ENCODE measurements at places on chromosomes 4 and X. TPM values are rescaled to one million over a fixed set of nuclear protein-coding genes. Genes with fewer than 3 reads are reported as not detected.

- no peak for DNase-seq
- H3K27me3 ChIP-seq = no peaks in the 10 kb centered on the region
- H3K36me3 ChIP-seq = no peaks in the 10 kb centered on the region
- no peak overlapping the region for H3K4me3 ChIP-seq
- no peaks in the 10 kb centered on the region for H3K4me1 ChIP-seq
These were observed 778.1 kb upstream of the SLIT2 start for GRCh38 chr4:19473569-19473968.

DNA sequence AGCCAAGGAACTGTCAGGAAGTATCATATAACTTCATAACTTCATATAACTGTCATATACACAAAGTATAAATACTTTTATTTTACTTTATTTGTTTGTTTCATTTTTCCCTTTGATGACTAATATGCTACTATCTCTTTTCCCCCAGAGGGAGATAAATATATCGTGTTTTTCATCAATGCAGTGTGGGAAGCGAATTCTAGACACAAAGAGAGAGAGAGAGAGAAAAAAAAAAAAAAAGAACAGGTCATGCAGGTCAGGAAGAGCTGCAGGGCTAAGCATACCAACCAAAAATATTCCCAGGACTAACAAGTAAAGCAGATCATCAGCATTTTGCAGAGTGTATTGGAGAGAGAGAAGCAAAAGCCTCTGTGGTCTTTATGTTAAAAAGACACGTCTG lies 1849.2 kb downstream of the STIM2 start:
- DNase-seq = no peak
- no peaks in the 10 kb centered on the region for H3K36me3 ChIP-seq
- H3K4me1 ChIP-seq = no peaks in the 10 kb centered on the region

Gene HSFX4
- not detected for total RNA-seq

Gene AADAT
- total RNA-seq = 4.4 TPM

- H3K36me3 ChIP-seq = peaks cover 14% of the 10 kb centered on the region
- peaks cover 34% of the 10 kb centered on the region for H3K4me1 ChIP-seq
- peak overlapping the region; percentile 92 for H3K27ac ChIP-seq
These were observed 1.1 kb downstream of the MOB1B start for GRCh38 chr4:70903291-70903603.

DNA sequence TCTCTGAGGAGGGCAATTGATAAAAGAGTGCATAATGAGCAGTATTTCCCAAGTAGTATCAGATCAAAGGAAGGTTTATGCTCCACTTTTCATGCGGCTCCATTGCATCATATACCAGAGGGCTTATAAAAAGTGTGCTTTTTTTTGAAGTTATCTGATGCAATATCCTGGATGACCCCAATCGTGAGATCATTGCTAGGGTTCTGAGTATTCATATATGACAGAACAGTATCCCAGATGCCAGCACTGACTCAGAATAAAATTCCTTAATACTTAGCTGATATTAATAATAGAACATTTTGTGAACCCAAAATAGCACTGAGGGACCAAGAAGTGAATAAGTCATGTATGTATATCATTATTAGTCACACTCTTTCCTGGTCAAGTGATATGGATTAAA lies 945.5 kb upstream of the AGA start:
- H3K27ac ChIP-seq = no peak overlapping the region
- no peak for DNase-seq
- no peaks in the 10 kb centered on the region for H3K36me3 ChIP-seq
- no peaks in the 10 kb centered on the region for H3K27me3 ChIP-seq
- H3K4me3 ChIP-seq = no peak overlapping the region
- H3K4me1 ChIP-seq = no peaks in the 10 kb centered on the region

GRCh38 chr4:185958094-185958747 lies 110.7 kb upstream of the TLR3 start:
- no peak overlapping the region for H3K27ac ChIP-seq
- no peaks in the 10 kb centered on the region for H3K36me3 ChIP-seq
- H3K4me1 ChIP-seq = no peaks in the 10 kb centered on the region
- H3K27me3 ChIP-seq = no peaks in the 10 kb centered on the region

DNA sequence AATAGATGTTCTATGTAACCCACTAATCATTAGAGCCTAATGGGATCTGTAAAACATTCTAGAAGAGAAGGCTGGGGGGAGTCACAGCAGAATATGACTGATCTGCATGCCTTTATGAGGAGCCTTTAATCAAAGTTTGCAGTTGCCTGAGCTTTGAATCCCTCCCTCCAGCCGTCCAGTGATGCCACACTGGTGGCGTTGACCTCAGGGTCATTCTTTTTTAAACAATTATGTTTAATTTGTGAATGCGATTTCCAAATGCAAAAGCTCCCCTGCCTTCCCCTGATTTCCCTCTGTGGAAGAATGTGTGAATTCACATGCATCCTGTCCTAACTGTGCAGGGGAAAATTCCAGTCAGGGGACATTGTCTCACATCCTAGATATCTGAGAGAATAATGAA lies 199.7 kb upstream of the GPR101 start:
- H3K27ac ChIP-seq = no peak overlapping the region
- H3K4me1 ChIP-seq = no peaks in the 10 kb centered on the region
- no peak overlapping the region for H3K4me3 ChIP-seq
- no peak for DNase-seq
- H3K36me3 ChIP-seq = no peaks in the 10 kb centered on the region

GRCh38 chr4:22686141-22686540 lies 6.6 kb upstream of the GBA3 start:
- peaks cover 6% of the 10 kb centered on the region for H3K4me1 ChIP-seq
- DNase-seq = no peak
- no peaks in the 10 kb centered on the region for H3K36me3 ChIP-seq
- no peak overlapping the region for H3K27ac ChIP-seq

DNA sequence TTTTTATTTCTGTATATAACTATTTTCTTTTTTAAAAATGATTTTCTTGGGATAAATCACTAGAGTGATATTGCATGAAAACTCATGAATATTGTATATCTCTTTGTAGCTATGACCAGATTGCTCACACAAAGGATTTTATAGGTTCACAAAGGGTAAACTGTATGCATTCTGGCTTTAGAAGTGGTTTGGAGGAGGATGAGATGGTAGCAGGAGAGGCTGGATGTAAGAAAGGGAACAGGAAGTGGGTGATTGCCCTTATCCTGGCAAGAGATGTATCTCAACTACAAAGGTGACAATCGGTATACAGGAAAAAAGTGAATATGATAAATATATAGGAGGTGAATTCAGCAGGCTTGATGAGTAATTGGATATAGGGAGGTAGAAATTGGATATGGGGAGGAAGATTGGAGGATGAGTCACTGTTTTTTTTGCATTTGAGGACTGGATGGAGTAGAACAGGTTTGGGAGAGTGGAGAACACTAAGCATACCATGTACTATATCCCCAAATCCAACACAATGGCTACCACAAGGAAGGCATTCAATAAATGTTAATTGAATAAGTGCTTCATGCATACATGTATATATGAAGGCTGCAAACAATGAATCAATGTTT lies 9.9 kb downstream of the FGG start:
- no peaks in the 10 kb centered on the region for H3K36me3 ChIP-seq
- H3K27ac ChIP-seq = no peak overlapping the region
- H3K27me3 ChIP-seq = no peaks in the 10 kb centered on the region
- no peak overlapping the region for H3K4me3 ChIP-seq

Gene PHOX2B
- total RNA-seq = not detected

Gene GPC4
- total RNA-seq = 1.3 TPM

Gene FRYL
- total RNA-seq = 26.1 TPM

DNA sequence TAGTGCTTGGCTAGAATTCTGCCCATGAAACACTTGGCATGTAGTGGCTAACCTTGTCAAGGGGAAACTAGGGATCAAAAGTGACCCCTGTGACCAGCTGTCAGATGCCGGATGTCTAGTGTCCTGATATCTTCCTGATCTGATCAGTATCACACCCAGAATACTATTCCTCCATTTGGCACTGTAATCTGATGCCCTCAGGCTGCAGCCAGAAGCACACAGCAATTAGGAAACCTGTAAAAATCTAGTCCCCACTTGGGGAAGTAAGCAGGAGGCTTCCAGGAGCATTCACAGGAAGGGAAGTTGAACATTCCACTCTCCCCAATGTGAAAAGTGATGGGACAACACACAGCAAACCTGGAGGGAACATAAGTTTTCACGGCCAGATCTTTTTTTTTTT lies 125.1 kb downstream of the HS6ST2 start:
- no peaks in the 10 kb centered on the region for H3K4me1 ChIP-seq
- DNase-seq = no peak
- H3K27ac ChIP-seq = no peak overlapping the region
- H3K4me3 ChIP-seq = no peak overlapping the region

GRCh38 chr4:170497689-170498088 lies 407.9 kb upstream of the AADAT start:
- no peaks in the 10 kb centered on the region for H3K27me3 ChIP-seq
- no peaks in the 10 kb centered on the region for H3K36me3 ChIP-seq
- no peak overlapping the region for H3K27ac ChIP-seq
- DNase-seq = no peak

GRCh38 chr4:89929425-89930159 lies 34.9 kb downstream of the MMRN1 start:
- no peak for DNase-seq
- no peak overlapping the region for H3K27ac ChIP-seq
- H3K36me3 ChIP-seq = no peaks in the 10 kb centered on the region

- H3K27me3 ChIP-seq = no peaks in the 10 kb centered on the region
- H3K4me3 ChIP-seq = no peak overlapping the region
- H3K4me1 ChIP-seq = no peaks in the 10 kb centered on the region
- no peaks in the 10 kb centered on the region for H3K36me3 ChIP-seq
- H3K27ac ChIP-seq = no peak overlapping the region
These were observed 203.1 kb downstream of the LARP7 start for GRCh38 chr4:112840061-112840460.

DNA sequence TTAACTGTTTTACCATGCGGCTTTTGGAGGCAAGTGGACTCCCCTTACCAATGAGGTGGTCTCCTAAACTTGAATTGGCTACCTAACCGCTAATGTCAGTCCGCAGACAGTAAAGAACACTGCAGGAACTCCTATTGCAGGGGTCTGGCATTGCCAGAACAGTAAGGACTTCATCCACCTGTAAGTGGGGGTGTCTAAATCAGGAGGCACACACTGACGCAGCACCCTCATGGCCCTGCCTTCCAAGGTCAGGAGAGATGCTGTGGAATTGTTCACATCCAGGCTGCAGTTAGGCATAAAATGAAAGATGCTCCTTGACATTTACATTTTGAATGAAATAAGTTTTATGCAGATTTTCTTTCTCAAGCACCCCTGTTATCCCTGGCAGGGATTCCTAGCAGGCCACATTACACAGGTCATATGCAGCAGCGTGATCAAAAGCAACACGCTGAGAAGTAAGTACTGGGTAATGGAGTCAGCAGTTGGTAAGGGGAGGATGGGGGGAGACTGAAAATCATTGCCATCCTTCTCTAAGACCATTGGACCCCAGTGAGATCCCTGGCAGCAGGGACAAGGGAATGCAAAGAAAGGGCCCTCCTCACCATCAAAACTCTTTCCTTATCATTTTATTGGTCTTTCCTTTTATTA lies 3.8 kb downstream of the PPARGC1A start:
- no peak overlapping the region for H3K4me3 ChIP-seq
- peaks cover 12% of the 10 kb centered on the region for H3K4me1 ChIP-seq
- H3K27me3 ChIP-seq = no peaks in the 10 kb centered on the region
- H3K36me3 ChIP-seq = no peaks in the 10 kb centered on the region
- DNase-seq = no peak
- no peak overlapping the region for H3K27ac ChIP-seq

Gene PABPC1L2B
- not detected for total RNA-seq

Gene INTS12
- total RNA-seq = 11.6 TPM

- H3K27me3 ChIP-seq = no peaks in the 10 kb centered on the region
- H3K36me3 ChIP-seq = no peaks in the 10 kb centered on the region
- no peak overlapping the region for H3K4me3 ChIP-seq
- H3K27ac ChIP-seq = no peak overlapping the region
- H3K4me1 ChIP-seq = no peaks in the 10 kb centered on the region
These were observed 27.7 kb downstream of the AGTR2 start for GRCh38 chrX:116198235-116198634.

- no peak overlapping the region for H3K27ac ChIP-seq
- no peaks in the 10 kb centered on the region for H3K36me3 ChIP-seq
- H3K4me1 ChIP-seq = no peaks in the 10 kb centered on the region
- H3K27me3 ChIP-seq = no peaks in the 10 kb centered on the region
- H3K4me3 ChIP-seq = no peak overlapping the region
- no peak for DNase-seq
These were observed 108.7 kb upstream of the TTC29 start for GRCh38 chr4:147054228-147054872.

DNA sequence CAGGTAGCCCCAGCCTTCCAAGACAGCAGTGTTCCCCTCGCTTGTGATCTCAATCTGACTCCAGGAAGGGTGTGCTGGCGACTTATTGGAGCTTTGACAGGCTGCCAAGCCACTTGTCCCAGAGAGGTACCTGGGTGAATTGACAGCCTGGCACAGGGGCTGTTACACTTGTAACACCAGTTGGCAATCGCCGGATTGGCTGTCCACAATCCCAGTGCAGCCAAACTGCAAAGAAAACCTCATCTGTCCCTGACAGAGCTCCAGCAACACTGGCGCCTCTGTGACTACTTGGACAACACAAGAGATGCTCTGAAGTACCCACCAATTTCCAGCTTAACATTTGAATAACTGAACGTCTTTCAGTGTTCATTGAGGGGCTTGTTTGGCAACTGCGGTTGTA lies 76.8 kb upstream of the PRPS1 start:
- H3K4me3 ChIP-seq = no peak overlapping the region
- no peaks in the 10 kb centered on the region for H3K27me3 ChIP-seq
- no peaks in the 10 kb centered on the region for H3K36me3 ChIP-seq
- no peak for DNase-seq
- no peak overlapping the region for H3K27ac ChIP-seq
- no peaks in the 10 kb centered on the region for H3K4me1 ChIP-seq

Gene MAGEC3
- total RNA-seq = not detected

- peak overlapping the region; percentile 77 for H3K4me3 ChIP-seq
- no peak for DNase-seq
These were observed 3.1 kb downstream of the PDGFC start for GRCh38 chr4:156968479-156968984.

Gene FGD1
- total RNA-seq = 7.5 TPM

- H3K4me1 ChIP-seq = no peaks in the 10 kb centered on the region
- H3K36me3 ChIP-seq = no peaks in the 10 kb centered on the region
- no peak overlapping the region for H3K4me3 ChIP-seq
- DNase-seq = no peak
These were observed 27.8 kb upstream of the PSAPL1 start for GRCh38 chr4:7462509-7462971.

DNA sequence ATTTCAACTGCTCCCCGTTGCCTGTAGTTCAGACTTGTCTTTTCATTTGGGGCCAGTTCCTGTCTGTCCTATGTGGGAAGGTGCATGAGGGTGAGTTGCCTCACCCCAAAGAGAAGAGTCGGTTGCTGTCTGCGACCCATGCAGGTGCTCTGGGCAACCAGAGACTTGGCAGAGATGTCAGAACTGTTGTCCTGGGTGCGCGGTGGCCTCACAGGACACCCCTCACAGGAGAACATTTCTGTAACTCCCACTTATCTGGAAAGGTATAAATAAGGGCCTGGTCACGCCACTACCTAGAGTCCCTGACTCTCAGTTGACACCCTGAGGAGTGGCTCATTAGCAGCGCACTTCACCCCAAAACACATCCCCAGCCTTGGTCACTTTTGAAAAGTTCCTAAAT lies 9.7 kb upstream of the NAT8L start:
- DNase-seq = no peak
- H3K4me3 ChIP-seq = no peak overlapping the region
- H3K36me3 ChIP-seq = no peaks in the 10 kb centered on the region

Gene NDP
- not detected for total RNA-seq

Gene MMAA
- 7.9 TPM for total RNA-seq

Data from esophagus squamous epithelium (tissue), 5 donors.